NCI-H1048 (cell line): ENCODE measurements at places on chromosomes 5 and 9.

DNA sequence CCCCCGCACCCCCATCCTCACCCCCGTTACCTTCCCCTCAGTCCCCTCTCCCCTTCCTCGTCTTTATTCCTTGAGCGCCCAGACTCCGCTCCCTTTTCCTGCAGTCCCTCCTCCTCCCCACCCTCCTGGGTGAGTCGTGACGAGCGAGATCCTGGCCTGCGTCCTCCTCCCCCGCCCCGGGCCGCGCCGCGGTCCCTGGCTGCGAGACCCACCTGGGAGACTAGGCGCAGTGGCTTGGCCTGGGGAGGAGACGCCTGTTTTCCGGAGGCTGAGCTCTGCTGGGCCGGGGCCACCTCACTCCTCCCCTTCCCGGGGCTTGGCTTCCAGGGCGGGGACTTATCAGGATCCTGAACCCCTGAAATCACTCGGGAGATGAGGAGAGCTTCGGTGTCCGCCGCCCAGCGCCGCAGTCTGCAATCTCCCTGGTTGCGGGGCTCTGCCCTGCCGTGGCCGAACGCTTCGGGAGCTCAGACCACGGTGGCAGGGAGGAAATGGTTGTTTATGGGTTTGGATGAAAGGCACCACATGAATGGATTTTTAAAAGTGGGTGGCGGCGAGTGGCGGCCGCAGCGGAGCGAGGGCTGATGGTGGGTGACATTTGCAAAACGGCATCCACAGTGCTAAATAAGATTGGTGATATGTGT is 984 bp downstream of the STXBP1 start:
- DNase-seq = no peak

- DNase-seq = no peak
Measured at GRCh38 chr9:23700359-23700758, 125.7 kb downstream of the ELAVL2 start.

DNA sequence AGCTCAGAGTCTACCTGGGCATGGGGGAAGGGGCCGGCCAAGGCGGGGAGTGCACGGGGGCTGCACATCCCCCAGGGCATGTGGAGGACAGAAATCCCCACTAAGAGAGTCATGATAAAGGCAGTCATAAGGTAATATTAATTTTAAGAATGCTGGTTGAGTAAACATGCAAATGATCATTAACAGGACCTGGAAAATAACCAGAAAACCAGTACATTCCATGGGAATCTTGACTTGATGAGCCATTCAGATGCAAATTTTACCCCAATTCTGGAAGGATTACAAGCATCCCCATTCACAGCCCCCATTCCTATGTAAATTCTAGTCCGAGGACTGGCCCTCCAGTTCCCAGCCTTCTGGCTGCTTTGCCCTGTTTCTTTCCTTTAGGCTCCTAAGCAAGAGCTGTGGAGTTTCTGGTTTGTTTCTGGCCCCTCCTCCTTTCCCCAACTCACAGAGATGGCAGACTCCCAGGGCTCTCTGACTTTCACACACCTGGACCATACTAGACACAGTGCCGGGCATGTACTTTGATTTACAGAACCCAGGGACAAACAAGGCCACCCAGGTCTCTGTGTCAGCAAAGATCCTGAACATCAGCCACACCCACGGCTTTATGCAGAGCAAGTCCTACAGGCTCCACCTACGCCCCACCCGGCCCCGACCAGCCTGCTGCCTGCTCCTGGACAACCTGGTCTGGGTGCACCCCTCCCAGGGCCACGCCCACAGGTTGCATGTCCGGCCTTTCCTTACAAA is 62.7 kb downstream of the SEMA4D start:
- peak; percentile 85 for DNase-seq

DNA sequence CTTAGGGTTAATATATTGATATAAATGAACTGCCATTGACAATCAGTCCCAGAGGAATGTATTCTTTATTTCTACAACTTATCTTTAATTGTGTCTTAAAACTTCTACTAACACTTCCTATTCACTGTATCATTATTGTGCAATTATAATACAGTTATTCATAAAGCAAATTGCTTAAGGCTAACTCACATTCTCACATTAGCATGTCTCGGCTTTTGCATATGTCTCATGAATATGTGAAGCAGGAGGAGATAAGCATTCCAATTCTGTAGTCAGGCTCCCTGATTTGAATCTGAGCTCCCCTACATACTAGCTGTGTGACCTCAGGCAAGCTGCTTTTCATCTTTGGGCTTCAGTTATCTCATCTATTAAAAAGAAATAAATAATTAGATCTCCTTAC is 45.4 kb downstream of the PLGRKT start:
- peak; percentile 57 for DNase-seq

- no peak for DNase-seq
Measured at GRCh38 chr5:150353032-150353675, 4.3 kb upstream of the TCOF1 start.

- DNase-seq = no peak
Measured at GRCh38 chr9:35847792-35848572, 19.0 kb downstream of the TMEM8B start.

DNA sequence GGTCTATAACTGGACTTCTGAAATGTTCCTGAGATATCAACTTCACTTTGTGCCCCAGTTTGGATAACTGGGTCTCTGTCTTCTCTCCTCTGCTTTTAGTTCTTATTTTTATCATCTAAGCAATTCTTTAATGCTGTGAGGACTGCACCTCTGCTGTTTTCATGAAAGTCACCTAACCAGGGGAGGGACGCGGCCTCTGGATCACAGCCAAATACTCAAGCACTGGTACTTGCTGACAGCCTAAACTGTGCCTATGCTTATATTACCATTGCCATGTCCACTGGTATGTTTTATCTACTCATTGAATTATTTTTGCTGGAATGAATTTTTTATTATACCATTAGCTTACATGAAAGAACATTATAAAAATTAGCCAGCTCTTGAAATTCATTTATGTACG is 674.0 kb downstream of the DMRTA1 start:
- no peak for DNase-seq

- no peak for DNase-seq
Measured at GRCh38 chr5:141513627-141514329, 24.9 kb downstream of the PCDHGC5 start.

DNA sequence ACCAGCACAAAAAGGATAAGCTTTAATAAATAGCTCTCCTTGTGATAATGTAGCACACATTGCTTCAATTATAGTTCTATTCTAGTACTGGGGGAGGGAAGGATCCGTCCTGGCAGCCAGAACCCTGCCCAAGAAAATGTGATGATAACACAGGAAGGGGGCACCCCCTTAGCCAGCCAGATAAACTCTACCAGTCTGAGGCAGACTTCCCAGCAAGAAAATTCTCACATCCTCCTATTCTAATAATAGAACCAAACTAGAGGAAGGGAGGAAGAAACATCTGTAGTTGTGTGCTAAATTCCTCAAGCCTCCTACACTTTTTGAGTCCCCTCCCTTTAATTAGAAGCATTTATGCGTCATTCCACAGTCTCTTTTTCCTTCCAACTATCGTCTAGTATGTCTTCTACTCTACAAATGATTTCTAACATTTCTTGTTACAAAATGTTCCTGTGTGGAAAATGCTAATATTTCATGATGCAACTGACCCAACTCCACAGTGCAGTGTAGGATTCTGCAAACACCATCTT is 261.0 kb downstream of the SEMA5A start:
- no peak for DNase-seq

DNA sequence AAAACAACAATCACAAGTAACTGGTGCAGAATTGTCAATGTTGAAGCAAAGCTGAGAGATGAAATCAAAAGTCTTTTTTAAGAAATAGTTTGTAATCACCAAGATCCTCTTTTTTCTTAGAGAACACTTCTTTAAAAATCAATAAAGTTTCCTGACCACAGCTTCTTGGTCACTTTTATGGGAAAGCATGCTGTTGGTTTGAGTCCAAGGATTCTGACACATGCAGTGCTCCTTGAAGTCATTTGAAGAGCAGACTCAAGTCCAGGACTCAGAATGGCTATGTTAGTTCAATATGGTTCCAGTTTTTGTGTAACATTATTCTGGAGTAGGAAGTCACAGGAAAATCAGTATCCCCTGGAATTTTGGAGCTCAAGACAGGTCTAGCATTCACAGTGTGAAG is 480.6 kb downstream of the NR2F1-AS1 start:
- DNase-seq = no peak

GRCh38 chr9:80072451-80072850 is 500.7 kb downstream of the TLE4 start:
- no peak for DNase-seq

- DNase-seq = no peak
Measured at GRCh38 chr9:34651876-34652601, at the start of gene IL11RA. TSS of gene IL11RA (plus strand) at chr9:34652185. CDS start at chr9:34655218, 3,033 bp downstream.

GRCh38 chr9:136024286-136024685 is 63.1 kb upstream of the UBAC1 start:
- DNase-seq = no peak

- DNase-seq = no peak
Measured at GRCh38 chr9:124676159-124676551, 95.0 kb downstream of the NR6A1 start.

- no peak for DNase-seq
Measured at GRCh38 chr9:124878021-124878420, 16.1 kb downstream of the ARPC5L start.

DNA sequence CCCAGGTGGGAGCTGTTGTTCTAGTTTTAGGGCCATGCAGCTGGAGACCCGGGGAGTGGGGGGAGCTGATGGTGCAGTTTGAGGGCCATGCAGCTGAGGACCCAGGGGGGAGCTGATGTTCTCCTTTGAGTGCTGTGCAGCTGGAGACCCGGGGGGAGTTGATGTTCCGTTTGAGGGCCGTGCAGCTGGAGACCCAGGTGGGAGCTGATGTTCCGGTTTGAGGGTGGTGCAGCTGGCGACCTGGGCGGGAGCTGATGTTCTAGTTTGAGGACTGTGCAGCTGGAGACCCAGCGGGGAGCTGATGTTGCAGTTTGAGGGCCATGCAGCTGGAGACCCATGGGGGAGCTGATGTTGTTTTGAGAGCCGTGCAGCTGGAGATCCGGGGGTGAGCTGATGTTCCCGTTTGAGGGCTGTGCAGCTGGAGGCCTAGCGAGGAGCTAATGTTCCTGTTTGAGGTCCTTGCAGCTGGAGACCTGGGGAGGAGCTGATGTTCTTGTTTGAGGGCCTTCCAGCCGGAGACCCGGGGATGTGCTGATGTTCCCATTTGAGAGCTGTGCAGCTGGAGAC is 14.6 kb downstream of the PDCD6 start:
- DNase-seq = no peak

DNA sequence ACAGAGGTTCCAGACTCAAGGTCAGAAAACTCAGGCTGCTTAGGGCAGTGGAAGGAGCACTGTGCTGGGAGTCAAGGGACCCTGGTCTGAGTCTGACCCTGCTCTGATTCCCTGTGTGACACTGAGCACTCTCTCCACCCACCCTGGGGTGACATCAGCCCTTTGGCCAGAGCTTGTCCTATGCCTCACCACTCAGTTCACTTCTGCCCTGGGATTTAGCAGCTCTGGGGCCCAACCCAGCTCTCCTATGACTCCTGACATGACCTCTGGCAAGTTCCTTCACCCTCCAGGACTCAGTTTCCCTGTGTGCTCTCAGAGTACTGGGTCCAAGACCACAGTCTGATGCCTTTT is 63.9 kb downstream of the FAM114A2 start:
- no peak for DNase-seq

GRCh38 chr9:27535701-27536118 is 6.1 kb upstream of the MOB3B start:
- no peak for DNase-seq

DNA sequence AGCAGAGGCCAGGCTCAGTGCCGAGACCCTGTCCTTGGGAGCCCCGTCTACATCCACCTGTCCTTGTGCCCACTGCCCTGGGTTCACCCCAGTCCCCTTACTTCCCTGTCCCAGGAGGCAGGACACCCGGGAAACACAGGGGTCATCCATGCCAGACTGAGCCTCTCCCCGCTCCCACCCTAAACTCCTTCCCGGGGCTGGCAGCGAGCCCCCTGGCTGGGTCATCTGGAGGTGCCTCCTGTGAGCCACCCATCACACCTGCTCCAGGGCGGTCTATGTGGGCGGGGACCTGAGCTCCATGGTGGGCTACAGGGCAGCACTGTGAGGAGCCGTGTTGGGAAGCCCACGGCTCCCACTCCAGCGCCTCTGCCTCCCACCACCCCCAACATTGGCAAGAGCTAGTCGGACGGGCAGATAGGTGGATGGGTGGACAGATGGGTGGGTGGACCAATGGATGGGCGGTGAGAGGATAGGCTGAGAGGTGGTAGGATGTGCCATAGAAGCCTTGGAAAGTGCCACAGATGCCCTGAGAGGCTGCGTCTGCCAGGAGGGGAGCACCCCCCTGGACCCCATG is 42.5 kb upstream of the RXRA start:
- DNase-seq = no peak

- peak; percentile 35 for DNase-seq
Measured at GRCh38 chr5:124660229-124661093, 86.0 kb downstream of the ZNF608 start.

DNA sequence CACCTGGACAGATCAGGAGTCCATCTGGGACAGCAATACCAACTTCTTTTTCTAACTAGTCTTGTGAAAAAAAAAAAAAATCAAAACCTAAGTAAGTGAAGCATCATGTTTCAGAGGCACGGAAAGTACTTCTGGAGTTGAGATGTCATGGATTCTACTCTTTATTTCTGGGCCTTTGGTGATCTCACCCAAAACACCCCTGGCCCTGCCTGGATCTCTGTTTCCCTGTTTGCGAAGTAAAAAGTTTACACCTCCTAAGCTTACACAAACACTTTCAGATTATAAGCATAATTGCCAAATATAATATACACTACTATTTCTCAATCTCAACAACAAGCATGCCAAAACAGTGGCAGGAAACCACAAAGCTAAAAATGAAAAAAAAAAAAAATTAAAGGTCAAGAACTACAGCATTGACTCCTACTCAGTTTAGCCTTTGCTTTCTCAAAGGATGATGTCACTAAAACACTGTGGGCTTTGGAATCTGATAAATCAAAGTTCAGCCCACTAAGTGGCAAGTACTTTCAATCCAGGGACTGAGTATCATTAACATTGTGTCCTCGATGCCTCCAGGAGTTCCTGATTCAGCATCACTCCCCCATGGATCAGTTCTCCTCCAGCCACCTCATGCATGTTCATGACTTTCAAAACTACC is 291.9 kb downstream of the NFIB start:
- DNase-seq = no peak

DNA sequence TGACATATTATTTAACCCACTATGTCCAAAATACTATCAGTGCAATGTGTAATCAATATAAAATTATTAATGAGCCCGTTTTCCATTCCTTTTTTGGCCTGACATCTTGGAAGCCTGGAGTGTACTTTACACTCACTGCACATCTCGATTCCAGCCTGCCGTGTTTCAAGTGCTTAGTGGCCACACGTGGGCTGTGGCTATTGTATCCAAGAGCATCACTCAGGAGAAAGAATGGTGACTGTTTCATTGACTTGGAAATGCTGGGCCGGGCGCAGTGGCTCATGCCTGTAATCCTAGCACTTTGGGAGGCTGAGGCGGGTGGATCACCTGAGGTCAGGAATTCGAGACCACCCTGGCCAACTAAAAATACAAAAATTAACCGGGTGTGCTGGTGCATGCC is 54.5 kb downstream of the CFAP77 start:
- no peak for DNase-seq

DNA sequence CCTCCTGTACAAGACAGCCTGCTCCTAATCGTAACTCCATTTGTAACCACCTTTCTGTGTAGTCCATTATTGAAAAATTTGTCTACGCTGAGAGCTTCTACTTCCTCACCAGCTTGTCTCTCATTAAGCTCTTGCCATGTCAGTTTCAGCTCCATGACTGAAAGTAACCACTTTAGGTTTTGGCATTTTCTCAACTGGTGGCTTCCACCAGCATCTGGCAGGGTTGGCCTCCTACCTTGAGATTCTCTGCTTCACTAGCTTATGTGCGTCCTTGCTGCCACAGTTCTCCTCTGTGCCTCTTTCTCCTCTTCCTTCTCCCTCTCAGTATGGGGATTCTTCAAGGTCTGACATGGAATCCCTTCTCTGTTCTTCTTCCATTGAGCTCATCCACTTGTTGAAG is 31.8 kb downstream of the F2RL2 start:
- DNase-seq = no peak
